Mesothelial cell of epicardium (in vitro differentiated cells): ENCODE measurements at places on chromosomes 6 and 20. TPM values are rescaled to one million over a fixed set of nuclear protein-coding genes. Genes with fewer than 3 reads are reported as not detected.
A peak's percentile ranks its signal among the peaks of the same experiment; 100 is the strongest.

Gene SGK2
- 7.3 to 10.5 TPM (median 9.9 TPM) in 3 replicates for total RNA-seq

Gene THBD
- total RNA-seq: 0.68 to 0.85 TPM (median 0.82 TPM) in 3 replicates

Gene FOXQ1
- total RNA-seq: 0.20 to 0.53 TPM (median 0.41 TPM) in 3 replicates

Gene ARMH2
- not detected in 3 replicates for total RNA-seq

Gene CD24
- 377 to 390 TPM (median 382 TPM) in 3 replicates for total RNA-seq

DNA sequence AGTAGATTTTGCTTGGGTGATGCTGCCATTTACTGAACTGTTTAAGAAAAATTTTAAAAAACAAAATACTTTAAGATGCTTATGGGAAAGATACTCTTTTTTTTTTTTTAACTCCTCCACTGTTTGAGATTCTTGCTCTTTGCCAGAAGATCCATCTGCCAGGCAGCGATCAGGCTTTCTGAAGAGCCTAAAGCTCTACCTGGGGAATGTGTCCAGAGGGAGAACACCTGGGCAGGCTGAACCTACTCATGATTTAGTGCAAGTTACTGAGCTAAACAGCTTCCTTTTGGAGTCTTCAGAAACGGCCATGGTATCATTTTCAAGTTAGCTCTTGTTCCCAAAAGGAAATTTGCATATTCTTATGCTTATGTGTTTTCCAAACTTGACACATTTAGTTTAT, 23.5 kb upstream of the MLIP start:
- H3K4me3 ChIP-seq: no peak overlapping the region
- no peak for DNase-seq
- peaks cover 5% of the 10 kb centered on the region for H3K4me1 ChIP-seq
- no peaks in the 10 kb centered on the region for H3K27me3 ChIP-seq
- no peak overlapping the region for H3K27ac ChIP-seq

- H3K36me3 ChIP-seq: no peaks in the 10 kb centered on the region
- no peaks in the 10 kb centered on the region for H3K27me3 ChIP-seq
- peak overlapping the region; percentile 39 for H3K4me3 ChIP-seq
Measured at GRCh38 chr20:53750827-53751619, 157.4 kb upstream of the ZNF217 start.

GRCh38 chr20:62548471-62548870, 72.7 kb upstream of the GATA5 start:
- no peak for DNase-seq
- no peak overlapping the region for H3K27ac ChIP-seq
- H3K27me3 ChIP-seq: peaks cover 23% of the 10 kb centered on the region
- no peaks in the 10 kb centered on the region for H3K36me3 ChIP-seq

GRCh38 chr6:100001915-100002388, 7.9 kb upstream of the MCHR2 start:
- H3K4me1 ChIP-seq: no peaks in the 10 kb centered on the region
- no peak overlapping the region for H3K27ac ChIP-seq
- no peaks in the 10 kb centered on the region for H3K36me3 ChIP-seq
- peak; percentile 56 for DNase-seq
- peaks cover 61% of the 10 kb centered on the region for H3K27me3 ChIP-seq

GRCh38 chr6:107272246-107272645, 156.9 kb upstream of the BEND3 start:
- H3K27me3 ChIP-seq: no peaks in the 10 kb centered on the region
- H3K4me1 ChIP-seq: no peaks in the 10 kb centered on the region
- no peak for DNase-seq

DNA sequence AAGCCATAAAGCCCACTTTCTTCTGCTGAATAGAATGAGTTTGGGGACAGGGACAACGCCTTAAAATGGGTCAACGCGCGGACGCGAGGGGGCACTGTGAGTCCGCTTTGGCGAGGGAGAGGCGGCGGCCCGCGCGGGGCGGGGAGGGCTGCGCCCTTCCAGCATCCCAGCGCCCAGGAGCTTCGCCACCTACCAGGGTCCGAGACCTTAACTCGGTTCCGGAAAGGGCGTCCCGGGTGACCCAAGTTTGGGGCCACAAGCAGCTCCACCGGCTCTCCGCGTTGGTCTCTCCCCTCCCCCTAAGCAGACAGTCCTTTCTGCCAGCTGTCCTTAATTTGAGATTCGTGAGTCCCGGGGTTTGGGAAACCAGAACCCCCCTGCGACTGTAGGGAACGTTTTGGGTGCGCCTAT, 1.8 kb upstream of the SAMD5 start:
- peak overlapping the region; percentile 80 for H3K4me3 ChIP-seq
- peaks cover 23% of the 10 kb centered on the region for H3K4me1 ChIP-seq
- H3K36me3 ChIP-seq: no peaks in the 10 kb centered on the region
- no peak overlapping the region for H3K27ac ChIP-seq

GRCh38 chr20:18665135-18665534, 77.3 kb downstream of the DTD1 start:
- no peaks in the 10 kb centered on the region for H3K36me3 ChIP-seq
- no peak overlapping the region for H3K27ac ChIP-seq
- no peak for DNase-seq
- no peak overlapping the region for H3K4me3 ChIP-seq
- peaks cover 23% of the 10 kb centered on the region for H3K4me1 ChIP-seq

- peaks cover 16% of the 10 kb centered on the region for H3K4me1 ChIP-seq
- no peaks in the 10 kb centered on the region for H3K27me3 ChIP-seq
- peaks cover 23% of the 10 kb centered on the region for H3K36me3 ChIP-seq
- no peak overlapping the region for H3K27ac ChIP-seq
- DNase-seq: no peak
- H3K4me3 ChIP-seq: no peak overlapping the region
Measured at GRCh38 chr6:169626169-169626568, 75.7 kb downstream of the WDR27 start.

- no peaks in the 10 kb centered on the region for H3K27me3 ChIP-seq
- no peak for DNase-seq
- peak overlapping the region; percentile 13 for H3K27ac ChIP-seq
- H3K36me3 ChIP-seq: no peaks in the 10 kb centered on the region
- H3K4me3 ChIP-seq: no peak overlapping the region
Measured at GRCh38 chr6:75746221-75746620, 2.8 kb upstream of the MYO6 start.

GRCh38 chr20:56859801-56860261, 230.7 kb downstream of the TFAP2C start:
- H3K27me3 ChIP-seq: peaks cover 5% of the 10 kb centered on the region
- H3K27ac ChIP-seq: peak overlapping the region; percentile 90
- peak; percentile 44 for DNase-seq
- peaks cover 27% of the 10 kb centered on the region for H3K4me1 ChIP-seq

GRCh38 chr6:145069966-145070365, 665.4 kb downstream of the EPM2A start:
- no peaks in the 10 kb centered on the region for H3K36me3 ChIP-seq
- H3K27me3 ChIP-seq: no peaks in the 10 kb centered on the region
- H3K4me3 ChIP-seq: no peak overlapping the region
- no peak overlapping the region for H3K27ac ChIP-seq

GRCh38 chr20:62737271-62737811, 28.7 kb downstream of the NTSR1 start:
- no peak for DNase-seq
- H3K27ac ChIP-seq: no peak overlapping the region
- no peaks in the 10 kb centered on the region for H3K36me3 ChIP-seq

GRCh38 chr6:21049572-21049971, 515.3 kb downstream of the CDKAL1 start:
- peaks cover 2% of the 10 kb centered on the region for H3K36me3 ChIP-seq
- DNase-seq: no peak
- no peak overlapping the region for H3K27ac ChIP-seq
- H3K4me1 ChIP-seq: peaks cover 20% of the 10 kb centered on the region
- no peak overlapping the region for H3K4me3 ChIP-seq
- H3K27me3 ChIP-seq: no peaks in the 10 kb centered on the region

- DNase-seq: no peak
- peaks cover 10% of the 10 kb centered on the region for H3K4me1 ChIP-seq
- H3K36me3 ChIP-seq: no peaks in the 10 kb centered on the region
- H3K4me3 ChIP-seq: no peak overlapping the region
Measured at GRCh38 chr6:38603966-38604365, 35.8 kb downstream of the BTBD9 start.
